ENCODE measurements at places on chromosomes 6 and 20.

DNA sequence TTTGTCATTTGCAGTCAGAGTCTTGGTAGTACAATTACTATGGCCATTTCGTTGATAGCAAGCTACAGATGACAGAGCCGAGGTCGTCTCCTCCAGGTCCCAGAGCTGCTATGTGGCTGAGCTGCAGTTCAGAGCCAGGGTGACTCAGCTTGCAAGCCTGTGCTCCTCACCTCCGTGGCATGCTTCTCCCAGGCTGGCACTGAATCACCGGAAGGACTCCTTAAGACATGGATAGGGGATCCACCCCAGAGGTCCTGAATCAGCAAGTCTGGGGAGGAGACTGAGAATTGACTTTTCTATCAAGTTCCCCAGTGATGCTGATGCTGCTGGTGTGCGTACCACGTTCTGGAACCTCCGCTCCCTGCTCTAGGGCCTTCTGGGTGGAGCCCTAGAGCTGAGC, 291.2 kb downstream of the CDH26 start:
- no peak for DNase-seq

GRCh38 chr20:53664121-53664520, 70.5 kb upstream of the ZNF217 start:
- DNase-seq: no peak

DNA sequence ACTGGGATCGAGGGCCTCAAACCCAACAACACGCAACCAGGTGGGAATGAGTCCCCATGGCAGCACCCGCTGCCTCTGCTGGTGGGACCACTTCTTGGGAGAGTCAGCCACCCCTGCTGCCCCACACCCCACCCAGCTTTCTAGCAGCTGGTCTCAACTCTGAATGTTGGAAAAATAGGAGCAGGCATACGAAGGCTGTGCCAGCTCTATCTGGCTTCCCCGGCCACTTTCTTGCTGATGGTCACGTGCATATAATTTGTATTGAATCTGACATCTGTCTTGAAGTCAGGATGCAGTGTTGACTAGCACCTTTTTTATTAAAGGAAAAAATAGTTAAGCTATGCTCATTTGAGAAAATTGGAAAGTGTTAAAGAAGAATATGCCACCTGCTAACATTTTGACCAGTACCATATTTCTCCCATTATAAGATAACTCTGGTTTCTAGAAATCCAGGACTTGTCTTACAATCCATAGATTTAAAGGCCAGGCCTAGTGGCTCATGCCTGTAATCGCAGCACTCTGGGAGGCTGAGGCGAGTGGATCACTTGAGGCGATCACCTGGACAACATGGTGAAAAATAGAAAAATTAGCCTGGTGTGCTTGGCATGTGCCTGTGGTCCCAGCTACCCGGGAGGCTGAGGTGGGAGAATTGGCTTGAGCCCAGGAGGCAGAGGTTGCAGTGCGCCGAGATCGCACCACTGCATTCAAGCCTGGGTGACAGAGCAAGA, 26.9 kb upstream of the MAPRE1 start:
- DNase-seq: no peak

DNA sequence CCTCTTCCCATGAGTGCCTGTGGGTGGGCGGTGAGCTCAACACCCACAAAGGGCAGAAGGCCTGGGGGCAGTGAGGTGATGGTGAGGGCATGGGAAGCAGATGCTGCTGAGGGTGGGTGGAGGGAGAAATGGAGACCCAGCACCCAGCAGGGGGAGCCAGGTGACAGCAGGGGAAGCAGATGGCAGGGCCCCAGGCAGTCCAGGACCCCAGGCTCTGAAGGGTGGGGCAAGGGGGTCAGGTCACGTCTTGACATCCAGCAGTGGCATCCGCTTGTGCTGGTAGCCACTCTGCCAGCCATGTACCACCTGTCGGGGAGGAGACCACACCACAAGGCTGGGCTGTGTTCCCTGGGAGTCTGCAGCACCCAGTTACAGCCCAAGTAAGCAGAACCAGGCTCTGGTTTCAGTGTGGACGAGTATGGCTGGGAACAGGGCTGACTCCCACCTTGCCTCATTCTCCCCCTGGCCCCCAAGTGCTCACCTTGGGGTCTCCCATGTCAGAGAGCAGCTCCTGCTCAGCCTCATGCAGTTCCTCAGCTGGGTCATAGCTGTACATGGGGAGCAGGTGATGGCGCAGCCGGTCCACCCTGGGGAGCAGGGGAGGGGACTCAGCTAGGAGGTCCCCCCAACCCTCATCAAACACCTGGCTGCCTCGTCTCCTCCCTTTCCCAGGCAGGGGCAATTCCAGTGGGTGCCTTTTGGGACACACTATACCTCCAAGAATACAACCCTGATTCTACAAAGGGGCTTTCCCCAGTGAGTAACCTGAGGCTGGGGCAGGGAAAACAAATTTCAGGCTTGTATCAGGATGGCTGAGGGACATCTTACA, 2.0 kb downstream of the SMIM29 start:
- DNase-seq: no peak

DNA sequence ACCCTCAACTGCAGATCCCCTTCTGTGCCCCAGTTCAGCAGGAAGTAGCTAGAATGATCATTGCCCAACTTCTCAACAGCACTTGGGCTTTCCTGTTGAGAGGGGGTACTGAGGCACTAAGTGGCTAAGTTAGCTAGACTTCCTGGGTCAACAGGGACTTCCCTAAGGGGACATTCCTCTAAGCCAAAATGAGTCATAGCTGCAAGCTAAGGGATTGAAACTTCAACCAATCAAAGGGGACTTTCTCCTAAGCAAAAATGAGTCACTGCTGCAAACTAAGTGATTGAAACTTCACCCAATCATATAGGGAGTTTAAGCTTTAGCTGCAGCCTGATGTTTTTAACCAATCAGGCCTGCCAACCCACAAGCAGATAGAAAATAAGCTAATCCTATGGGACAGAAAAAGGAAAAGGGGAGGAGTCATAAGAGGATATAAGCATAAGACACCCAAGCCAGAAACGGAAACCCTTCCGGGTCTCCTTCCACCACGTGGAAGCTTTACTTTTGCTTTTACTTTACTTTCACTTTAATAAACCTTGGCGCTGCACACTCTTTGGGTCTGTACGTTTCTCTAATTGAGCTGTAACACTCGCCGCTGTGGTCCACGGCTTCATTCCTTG, 659.0 kb upstream of the HS3ST5 start:
- no peak for DNase-seq

GRCh38 chr20:21190869-21191268, 65.0 kb downstream of the KIZ start:
- no peak for DNase-seq

GRCh38 chr20:43444107-43444506, 13.6 kb upstream of the SRSF6 start:
- no peak for DNase-seq

DNA sequence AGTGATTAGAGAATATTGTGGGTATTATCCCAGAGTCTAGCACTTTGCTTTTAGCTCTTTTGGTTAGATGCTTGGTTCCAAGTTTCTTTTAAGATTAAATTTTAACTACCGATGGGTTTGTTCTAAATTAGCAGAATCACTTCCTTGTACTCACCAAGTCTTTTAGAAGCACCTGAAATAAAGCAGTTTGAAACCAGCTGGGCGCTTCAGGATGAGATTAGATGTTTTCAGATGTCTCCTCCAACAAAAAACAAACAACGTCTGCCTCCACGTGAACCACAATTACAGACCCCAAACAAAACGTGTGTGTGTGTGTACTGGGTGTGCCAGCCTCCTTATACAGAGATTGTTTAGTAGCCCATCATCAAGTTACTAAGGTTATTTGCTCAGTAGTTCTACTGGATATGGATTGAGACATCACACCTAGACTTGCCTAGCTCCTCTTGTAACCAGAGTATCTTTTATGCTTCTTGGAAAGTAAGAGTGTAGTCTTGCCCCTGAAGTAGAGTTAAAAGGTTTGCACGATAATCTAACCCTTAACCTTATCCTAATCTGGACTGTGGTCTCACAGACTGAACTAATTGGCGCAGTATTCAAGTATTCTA, 2.3 kb downstream of the DSTN start:
- no peak for DNase-seq

Measured in activated naive CD4-positive, alpha-beta T cell (primary cell).